Activated CD4-positive, alpha-beta T cell treated with anti-CD3 and anti-CD28 coated beads, Interleukin-2, Interleukin-4, amounts not matched to agents 100 ng/mL and 50 ng/mL, durations not matched to agents 16 hours and 8 hours (primary cell): ENCODE measurements at places on chromosomes 3 and 15.

DNA sequence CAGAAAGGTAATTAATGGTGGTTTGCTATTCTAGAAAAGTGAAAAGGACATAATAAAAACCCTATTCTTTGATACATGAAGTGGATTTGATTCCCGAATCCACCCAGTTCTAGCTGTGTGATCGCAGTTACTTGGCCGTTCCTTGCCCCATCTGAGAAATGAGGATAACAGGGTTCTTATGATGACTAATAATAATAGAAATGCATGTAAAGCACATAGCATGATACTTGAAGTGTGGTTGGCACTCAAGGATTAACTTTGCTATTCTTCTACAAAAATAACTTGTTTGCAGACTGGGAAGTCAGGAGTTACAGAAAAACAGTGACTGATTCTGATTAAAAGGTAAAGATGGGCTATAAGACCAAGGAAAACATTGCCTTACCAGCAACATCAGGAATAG is 26.8 kb downstream of the PARL start:
- DNase-seq, result no peak

DNA sequence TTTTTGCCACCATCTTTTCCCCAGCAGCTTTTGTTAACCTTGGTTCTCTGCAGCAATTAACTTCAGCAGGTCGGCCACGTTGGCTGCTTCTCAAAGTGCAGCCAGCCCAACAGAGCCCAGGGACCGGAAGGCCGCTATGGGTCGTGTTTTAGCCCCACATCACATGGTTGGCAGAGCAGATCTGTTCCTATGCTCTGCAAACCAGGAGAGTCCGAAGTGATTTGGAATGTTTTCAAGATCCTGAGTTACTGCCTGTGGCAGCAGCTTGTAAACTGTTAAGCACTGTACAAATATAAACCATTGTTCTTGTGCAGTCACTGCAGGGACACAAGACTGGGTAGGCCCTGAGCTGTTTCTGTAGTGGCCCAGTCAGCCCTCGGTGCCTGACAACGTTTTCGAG is 69.6 kb upstream of the MYZAP start:
- DNase-seq, result no peak

- no peak for DNase-seq
Observed at GRCh38 chr3:112811917-112812660, 34.6 kb downstream of the CD200R1L start.

GRCh38 chr3:23811185-23811527 is 5.4 kb downstream of the UBE2E1 start:
- DNase-seq, result no peak

GRCh38 chr15:59180945-59181600 is 25.6 kb upstream of the LDHAL6B start:
- DNase-seq, result no peak

DNA sequence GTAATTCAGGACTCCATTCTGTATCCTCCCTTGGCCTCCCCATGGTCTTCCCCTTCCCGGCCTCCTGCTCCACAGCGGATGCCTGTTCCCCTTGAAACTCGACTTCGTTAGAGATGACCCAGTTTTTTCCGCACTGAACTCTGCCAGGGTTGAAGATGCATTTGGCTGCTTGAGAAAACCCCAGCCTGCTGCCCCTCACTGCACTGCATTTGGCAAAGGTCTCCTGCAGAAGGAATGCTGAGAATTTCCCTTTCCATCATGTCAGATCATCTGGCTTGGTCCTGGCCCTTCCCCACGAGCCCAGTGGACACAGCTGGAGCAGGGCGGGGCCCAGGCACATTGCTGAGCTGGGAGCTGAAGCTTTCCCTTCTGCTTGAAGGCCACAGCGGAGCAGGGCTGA is 37.6 kb upstream of the RGMA start:
- no peak for DNase-seq

DNA sequence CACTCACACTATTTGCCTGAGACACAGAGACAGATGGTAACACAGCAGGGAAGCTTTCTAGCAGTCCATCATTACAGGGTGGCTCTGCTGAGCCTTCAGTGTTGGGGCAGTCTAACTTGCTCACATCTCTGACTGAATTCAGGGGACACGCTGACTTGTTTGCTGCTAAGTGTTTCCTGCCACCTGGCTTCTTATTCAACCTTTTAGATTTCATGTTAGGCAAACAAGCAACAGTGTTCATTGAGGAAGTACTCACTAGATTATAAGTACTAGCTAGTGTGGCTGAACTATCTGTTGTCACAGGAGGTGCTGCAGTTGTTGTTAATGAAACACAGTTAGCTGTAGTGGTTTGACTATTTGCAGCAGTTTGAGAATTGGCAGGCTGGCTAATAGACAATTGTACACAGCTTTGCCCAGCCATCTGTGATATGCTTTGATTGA is 37.3 kb downstream of the USF3 start:
- DNase-seq, result no peak

DNA sequence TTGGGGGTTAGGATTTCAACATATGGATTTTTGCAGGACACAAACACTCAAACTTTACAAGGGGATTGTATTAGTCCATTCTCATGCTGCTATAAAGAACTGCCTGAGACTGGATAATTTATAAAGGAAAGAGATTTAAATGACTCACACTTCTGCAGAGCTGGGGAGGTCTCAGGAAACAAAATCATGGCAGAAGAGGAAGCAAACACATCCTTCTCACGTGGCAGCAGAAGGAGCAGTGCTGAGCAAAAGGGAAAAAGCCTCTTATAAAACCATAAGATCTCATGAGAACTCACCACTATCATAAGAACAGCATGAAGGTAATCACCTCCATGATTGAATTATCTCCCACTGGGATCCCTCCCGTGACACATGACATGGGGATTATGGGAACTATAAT is 1183.1 kb downstream of the ZPLD1 start:
- DNase-seq, result no peak

DNA sequence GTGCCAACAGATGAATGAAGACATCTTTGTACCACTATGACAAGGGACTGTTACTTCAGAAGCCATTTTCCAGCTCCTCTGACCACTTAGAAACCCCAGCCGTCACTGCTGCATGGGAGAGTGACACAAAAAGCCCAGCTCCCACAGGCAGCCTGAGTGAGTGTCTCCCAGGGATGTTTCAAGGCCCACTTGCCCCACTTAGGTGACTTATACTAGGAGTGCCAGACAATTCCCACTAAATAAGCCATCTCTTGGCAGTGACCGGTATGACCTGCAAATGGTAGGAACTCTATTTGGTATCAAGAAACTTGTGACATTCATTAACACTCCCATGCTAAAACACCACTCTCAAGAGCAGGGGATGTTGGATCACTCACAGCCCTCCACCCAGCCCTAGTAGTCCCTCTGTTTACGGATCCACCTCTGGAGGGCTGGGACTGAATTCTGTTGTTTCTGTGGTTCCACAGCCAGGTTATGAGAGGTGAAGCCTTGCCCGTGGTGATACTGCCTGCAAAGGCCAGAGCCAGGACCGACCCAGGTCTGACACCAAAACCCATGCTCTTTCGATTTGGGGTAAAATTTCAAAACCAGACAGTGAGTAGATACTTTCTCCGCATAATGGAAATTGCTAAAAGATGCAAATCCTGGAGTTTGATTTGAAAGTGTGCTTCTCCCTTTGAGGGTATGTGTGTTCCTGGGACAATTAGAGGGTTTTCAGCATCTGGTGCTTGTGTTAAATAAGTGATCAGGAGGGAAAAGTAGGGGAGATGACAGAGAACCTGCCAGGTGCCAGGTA is 14.5 kb downstream of the RBP1 start:
- no peak for DNase-seq

GRCh38 chr3:126711121-126711760 is 7.2 kb downstream of the CHCHD6 start:
- no peak for DNase-seq

DNA sequence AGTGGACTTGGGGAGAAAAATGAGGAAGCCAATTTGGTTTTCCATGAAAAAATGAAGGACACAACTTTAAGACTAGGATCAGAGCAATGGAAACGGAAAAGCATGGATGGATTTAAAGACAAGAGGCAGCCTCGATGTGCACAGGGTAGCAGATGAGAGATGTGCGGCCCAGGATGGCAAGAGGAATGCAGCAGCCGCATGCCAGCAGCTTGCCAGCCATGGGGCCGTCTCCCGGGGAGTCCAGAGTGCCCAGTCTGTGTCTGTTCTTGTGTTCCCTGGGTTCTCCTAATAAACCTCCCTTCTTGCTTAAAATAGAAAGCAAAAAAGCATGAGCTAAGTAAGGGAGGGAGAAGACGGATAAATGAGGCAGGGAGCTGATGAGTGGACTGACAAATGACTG is 68.0 kb upstream of the IQSEC1 start:
- DNase-seq, result no peak

DNA sequence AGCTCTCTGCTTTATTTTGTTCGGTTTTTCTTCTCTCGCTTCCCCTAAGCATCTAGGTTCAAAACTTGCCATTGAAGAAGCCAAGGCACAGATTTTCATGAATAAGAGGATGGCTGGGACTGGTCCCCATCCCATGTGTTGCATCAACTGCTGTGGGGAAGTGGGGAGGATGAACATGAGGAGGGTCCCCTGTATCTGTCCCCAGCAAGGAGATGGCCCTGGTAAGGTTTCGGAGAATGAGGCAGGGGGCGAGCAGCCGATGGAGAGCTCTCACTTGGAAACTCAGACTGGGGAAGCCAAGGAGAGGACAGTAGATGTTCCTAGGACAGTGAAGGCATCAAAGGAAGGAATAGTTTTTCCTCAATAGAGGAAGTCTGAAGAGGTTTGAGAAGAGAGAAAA is 142.0 kb upstream of the ATP2B2 start:
- no peak for DNase-seq

DNA sequence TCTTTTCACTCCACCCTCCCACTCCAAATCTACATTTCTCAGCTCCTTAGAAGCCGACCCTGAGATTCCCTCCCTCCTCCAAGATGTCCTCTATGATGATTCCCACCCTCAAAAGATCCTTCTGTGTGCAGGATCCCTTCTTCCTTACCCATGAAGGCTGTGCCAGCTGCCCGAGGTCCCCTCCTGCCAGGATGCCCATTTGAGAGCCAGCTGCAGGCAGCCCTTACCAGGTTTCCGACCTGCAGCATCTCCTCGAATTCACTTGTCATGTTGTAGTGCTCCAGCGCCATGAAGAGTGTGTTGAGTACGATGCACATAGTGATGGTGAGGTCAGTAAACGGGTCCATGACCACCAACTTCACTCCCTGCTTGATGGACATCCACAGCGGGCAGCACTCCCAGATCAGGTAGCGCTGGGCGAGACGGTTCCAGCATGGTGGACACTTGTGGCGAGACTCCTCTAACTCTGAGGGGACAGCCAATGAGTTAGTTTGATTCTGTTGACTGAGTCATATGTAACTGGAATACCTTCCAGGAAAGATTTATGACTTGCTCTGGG is 51.9 kb downstream of the SCN5A start:
- no peak for DNase-seq

GRCh38 chr3:188949996-188950395 is 221.8 kb upstream of the TPRG1 start:
- DNase-seq, result no peak

- no peak for DNase-seq
Observed at GRCh38 chr3:117699058-117699457, 989.5 kb downstream of the TUSC7 start.

DNA sequence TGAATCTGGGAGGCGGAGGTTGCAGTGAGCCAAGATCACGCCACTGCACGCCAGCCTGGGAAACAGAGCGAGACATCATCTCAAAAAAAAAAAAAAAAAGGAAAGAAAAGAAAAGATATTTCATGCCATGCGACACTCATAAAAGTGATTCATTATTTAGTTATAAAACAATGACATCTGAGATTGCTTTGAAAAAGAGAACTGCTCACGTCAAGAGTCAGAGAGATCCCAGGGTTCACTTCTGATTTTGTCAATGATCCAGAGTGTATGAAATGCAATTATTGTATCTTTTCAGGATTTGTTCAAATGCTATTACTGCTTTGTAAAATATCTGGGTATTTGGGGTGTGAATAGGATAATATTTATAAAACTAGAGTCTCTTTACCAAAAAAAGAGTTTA is 6.0 kb upstream of the SAMD7 start:
- no peak for DNase-seq

- DNase-seq, result no peak
Observed at GRCh38 chr3:7934362-7934761, 567.3 kb upstream of the LMCD1 start.

- no peak for DNase-seq
Observed at GRCh38 chr3:62100282-62100989, 272.9 kb downstream of the FEZF2 start.

- no peak for DNase-seq
Observed at GRCh38 chr15:71224024-71224423, 108.8 kb downstream of the THSD4 start.
